NCI-H2227 treated with DMSO at 0.1 percent for 48 hours (cell line): ENCODE measurements at places on chromosomes 7 and 10.

DNA sequence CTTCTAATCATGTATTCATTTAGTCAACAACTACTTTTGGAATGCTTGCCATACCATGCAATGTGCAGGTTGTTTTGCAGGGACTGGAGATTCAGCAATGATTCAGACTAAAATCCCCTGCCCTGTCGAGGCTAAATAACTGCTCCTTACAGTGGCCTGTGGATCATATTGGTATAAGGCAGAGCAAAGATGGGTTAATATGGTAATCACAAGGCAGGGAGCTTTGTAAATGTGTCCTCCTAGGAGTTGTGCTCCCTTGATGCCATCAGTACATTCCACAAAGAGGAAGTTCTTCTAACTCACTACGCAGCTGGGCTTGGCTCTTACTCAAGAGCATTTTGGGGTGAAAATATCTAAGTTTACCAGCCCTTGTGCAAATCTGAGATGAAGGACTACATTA, 614 bp upstream of the IFIT2 start:
- DNase-seq, result no peak

DNA sequence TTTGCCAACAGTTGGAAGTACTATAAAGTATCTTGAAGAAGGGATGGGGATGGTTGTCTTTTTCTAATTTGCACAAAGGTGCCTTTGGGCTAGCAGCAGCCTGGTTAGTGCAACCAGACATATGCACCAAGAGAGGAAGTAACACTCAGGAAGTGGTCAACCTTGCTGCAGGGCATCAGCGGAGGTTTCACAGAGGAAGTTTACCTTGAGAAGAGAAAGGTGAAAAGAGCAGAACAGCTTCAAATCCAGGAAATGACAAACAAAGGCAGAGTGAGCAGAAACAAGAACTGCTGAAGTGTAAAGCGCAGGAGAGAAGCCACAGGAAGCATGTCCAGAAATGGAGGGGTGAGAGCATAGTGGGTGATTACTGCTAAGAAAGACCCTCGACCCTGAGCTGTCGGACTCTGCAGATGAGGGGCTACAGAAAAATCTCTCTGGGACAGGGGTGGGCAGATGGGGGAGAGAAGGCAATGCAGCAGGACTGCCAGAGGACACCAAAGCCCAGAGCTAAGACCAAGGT, 66.9 kb downstream of the STK17A start:
- no peak for DNase-seq

DNA sequence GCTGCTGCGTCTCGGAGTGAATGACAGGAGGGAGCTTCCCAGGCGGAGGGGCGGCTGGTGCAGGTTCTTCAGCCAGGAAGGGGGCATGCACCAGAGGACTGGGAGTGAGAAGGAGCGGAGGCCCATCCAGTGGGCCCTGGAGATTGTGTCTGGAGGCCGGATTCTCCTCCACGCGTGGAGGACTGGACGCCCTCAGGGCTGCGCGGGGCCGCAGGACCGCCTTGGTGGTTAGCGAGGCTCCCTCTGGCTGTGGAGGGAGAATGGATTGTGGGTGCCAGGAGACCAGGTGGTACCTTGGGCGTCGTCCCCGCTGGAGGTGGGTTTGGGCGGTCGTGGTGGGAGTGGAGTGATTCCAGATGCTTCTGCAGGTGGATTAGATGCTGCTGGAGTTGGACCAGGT, 68.9 kb downstream of the ELFN1 start:
- DNase-seq, result no peak

- no peak for DNase-seq
Measured at GRCh38 chr10:62654966-62655336, 149.6 kb upstream of the ADO start.

DNA sequence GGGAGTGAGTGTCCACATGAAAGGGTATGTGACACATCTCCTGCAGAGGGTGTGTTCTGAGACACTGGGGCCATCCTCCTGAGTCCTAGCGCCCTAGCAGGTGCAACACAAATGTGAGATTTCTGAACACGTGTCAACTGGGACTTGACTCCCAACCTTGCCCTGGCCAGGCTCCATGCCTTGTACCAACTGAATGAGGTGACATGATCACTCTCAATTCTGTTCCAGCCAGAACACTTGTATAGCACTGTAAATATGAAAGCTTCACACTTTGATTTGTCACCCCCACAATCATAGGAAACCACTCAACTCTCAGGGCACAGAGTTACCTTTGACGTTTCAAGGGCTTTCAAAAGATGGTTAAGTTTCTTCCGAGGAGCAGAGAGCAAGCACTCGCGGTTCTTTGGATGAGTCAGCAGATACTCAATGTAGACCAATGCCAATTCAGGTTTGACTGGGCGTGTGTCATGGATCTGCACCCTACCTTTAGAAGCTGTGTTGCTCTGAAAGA, 48.6 kb downstream of the NCAPG2 start:
- no peak for DNase-seq
